Smooth muscle cell of the pulmonary artery (primary cell): ENCODE measurements at places on chromosomes 1 and 21. TPM values are rescaled to one million over a fixed set of nuclear protein-coding genes. Genes with fewer than 3 reads are reported as not detected.

The CD164L2 gene
- not detected in 2 replicates for total RNA-seq

The OR10J5 gene
- total RNA-seq, result not detected in 2 replicates

The KCNE1 gene
- 0.36 and 0.46 TPM in 2 replicates for total RNA-seq

The C1orf185 gene
- not detected in 2 replicates for total RNA-seq

The S100A7 gene
- total RNA-seq, result not detected in 2 replicates

The SRSF4 gene
- total RNA-seq, result 32.8 and 34.3 TPM in 2 replicates

The SLC25A34 gene
- total RNA-seq, result 0.73 and 1.3 TPM in 2 replicates

The DNAJC28 gene
- 0.96 and 1.6 TPM in 2 replicates for total RNA-seq

The PLA2G2F gene
- total RNA-seq, result not detected in 2 replicates

The ILF2 gene
- 101 and 107 TPM in 2 replicates for total RNA-seq

The DNM3 gene
- 0.76 and 0.78 TPM in 2 replicates for total RNA-seq

The PDE9A gene
- 1.2 TPM in 1 of 2 replicates, not detected in the other for total RNA-seq

The C8B gene
- total RNA-seq, result not detected in 2 replicates

The GOLT1A gene
- total RNA-seq, result not detected in 2 replicates

The FCRL3 gene
- not detected in 2 replicates for total RNA-seq

The CLEC20A gene
- not detected in 2 replicates for total RNA-seq

The NCAM2 gene
- 3.1 and 9.1 TPM in 2 replicates for total RNA-seq

The MIXL1 gene
- not detected in 2 replicates for total RNA-seq

The CDCA8 gene
- total RNA-seq, result 1.7 and 3.7 TPM in 2 replicates

The TNFRSF9 gene
- total RNA-seq, result 0.07 and 0.30 TPM in 2 replicates

The RSPO1 gene
- 0.07 TPM in 1 of 2 replicates, not detected in the other for total RNA-seq

The LDLRAD1 gene
- total RNA-seq, result not detected in 2 replicates

The NUF2 gene
- 2.4 and 7.0 TPM in 2 replicates for total RNA-seq

The BRDT gene
- not detected in 2 replicates for total RNA-seq

The PCBP3 gene
- 2.5 TPM in 1 of 2 replicates, not detected in the other for total RNA-seq

The CD2 gene
- total RNA-seq, result not detected in 2 replicates

The ATAD3C gene
- 0.40 TPM in 1 of 2 replicates, not detected in the other for total RNA-seq

The SLC1A7 gene
- 0.52 and 1.1 TPM in 2 replicates for total RNA-seq
